Uterus (tissue), 4 donors: ENCODE measurements at places on chromosomes 4 and X. TPM values are rescaled to one million over a fixed set of nuclear protein-coding genes. Genes with fewer than 3 reads are reported as not detected.

DNA sequence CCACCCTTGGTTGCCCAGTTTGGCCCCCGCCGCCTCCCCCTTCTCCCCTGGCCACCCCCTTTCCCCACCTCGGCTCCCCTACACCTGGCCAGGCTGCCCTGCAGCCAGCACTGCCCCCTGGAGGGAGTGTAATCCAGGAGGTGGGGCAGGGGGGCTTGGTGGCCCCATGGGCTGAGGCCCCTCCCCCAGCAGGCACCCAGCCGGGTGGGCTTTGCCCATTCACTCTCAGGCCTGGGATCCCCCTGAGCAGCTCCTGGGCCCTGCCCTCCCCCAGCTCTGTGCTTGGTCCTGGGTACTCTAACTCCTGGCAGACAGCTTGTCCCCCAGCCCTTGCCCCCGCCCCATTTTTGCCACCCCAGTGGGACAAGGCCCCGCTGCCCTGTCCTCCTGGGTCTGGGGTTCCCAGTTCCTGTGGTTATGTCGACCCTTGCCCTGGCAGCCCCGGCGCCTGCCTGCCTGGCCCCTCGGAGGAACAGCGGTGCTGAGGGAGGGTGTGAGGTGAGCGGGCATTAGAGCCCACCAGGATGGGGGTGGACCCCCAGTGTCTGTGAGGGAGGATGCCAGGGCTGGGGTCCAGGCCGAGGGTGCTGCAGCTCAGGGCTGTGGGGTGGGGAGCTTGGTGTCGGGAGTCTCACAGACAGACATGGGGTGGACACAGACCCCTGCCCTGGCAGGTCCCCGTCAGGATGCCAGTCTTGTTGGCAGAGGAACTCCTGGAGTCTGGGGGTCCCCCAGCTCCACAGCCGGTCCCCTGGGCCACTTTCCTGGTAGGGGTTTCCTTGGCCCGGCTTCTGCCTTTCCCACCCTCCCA is 10.2 kb downstream of the NAT8L start:
- DNase-seq = no peak

The BCOR gene
- total RNA-seq = 42.4 TPM

DNA sequence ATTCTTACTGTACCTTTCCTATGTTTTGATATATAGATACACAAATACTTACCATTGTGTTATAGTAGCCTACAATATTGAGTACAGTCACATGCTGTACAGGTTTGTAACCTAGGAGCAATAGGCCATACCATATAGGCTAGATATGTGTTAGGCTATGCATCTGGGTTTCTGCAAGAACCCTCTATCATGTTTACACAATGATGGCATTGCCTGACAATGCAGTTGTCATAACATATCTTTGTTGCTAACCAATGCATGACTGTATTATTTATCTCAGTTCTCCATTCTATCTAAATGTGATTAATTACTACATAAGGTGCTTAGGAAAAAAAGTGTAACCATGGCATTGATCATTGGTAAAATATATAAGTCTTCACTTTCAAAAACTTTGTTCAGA is 10.0 kb upstream of the SPCS3 start:
- no peak for DNase-seq

- DNase-seq = no peak
These were observed 70.1 kb downstream of the INPP4B start for GRCh38 chr4:142776026-142776425.

- DNase-seq = no peak
These were observed 27.0 kb downstream of the DHX15 start for GRCh38 chr4:24557026-24558025.

The VSIG4 gene
- 120 TPM for total RNA-seq

The PHEX gene
- 1.5 TPM for total RNA-seq

- no peak for DNase-seq
These were observed 2.2 kb downstream of the GRIA2 start for GRCh38 chr4:157222771-157223160.

The TLL1 gene
- total RNA-seq = 9.7 TPM

DNA sequence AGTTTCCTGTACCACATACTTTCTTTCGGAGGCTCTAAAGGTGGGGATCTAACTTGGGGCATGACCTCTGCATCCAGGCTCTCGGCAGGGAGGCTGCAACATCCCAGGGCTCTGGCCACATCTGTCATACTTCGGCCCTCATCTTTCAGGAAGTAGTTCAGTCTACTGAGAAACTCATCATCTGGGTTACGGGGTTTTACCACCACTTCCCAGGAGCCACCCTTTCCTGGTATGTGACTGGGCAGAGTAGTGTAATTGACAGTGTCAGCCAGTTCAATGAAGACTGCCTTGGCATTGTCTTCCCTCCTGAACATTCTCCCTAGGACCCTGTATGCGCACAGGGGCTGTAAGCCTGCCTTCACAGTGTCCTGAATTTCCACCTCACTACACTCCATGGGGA is 2.8 kb downstream of the PNMA5 start:
- DNase-seq = no peak

GRCh38 chr4:182917182-182918043 is at the start of gene DCTD:
DCTD (minus strand) TSS chr4:182917386; CDS start chr4:182915568, 1,818 bp downstream.
- DNase-seq = peak; percentile 67

- DNase-seq = no peak
These were observed 930.0 kb upstream of the INTU start for GRCh38 chr4:126702747-126703146.

DNA sequence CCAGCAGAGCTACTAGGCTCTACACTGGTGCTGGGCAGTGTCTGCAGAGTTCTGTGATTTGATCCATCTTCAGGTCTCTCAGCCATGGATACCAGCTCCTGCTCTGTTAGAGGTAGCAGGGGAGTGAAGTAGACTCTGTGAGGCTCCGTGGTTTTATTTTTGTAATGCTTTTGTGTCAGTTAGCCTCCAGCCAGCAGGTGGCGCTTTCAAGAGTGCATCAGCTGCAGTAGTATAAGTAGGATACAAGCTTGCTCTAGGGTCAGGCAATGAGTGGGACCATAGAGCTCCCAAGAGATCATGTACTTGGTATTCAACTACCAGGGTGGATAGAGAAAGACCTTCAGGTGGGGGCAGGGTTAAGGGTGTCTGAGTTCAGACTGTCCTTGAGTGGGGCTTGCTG is 362.5 kb upstream of the TRAM1L1 start:
- DNase-seq = no peak

DNA sequence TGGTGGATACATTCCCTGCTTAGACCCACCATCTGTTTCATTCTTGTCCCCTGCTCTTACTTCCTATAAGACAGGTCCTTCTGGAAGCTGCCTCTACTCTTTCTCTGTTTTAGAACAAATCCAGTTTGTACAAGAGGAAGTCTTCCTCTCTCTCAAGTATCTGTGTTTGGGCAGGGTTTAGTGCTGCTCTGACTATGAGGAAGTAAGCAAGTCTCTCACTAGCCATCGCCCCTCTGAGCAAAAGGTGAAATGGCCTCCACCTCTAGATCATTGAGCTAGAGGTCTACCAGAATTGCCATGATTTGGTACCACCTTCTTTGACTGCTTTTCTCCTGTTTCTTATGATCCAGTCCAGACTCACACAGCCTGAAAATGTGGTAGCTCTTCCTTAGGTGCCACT is 8.4 kb downstream of the BTK start:
- DNase-seq = no peak

GRCh38 chr4:80073473-80074008 is 512 bp upstream of the ANTXR2 start:
- DNase-seq = no peak

GRCh38 chr4:112973750-112974251 is 75.7 kb upstream of the ANK2 start:
- DNase-seq = no peak

The RTL9 gene
- 0.40 TPM for total RNA-seq

GRCh38 chr4:148161601-148162000 is 280.6 kb downstream of the NR3C2 start:
- no peak for DNase-seq
